H4 (cell line): ENCODE measurements at places on chromosomes 3 and 15. TPM values are rescaled to one million over a fixed set of nuclear protein-coding genes. Genes with fewer than 3 reads are reported as not detected.

DNA sequence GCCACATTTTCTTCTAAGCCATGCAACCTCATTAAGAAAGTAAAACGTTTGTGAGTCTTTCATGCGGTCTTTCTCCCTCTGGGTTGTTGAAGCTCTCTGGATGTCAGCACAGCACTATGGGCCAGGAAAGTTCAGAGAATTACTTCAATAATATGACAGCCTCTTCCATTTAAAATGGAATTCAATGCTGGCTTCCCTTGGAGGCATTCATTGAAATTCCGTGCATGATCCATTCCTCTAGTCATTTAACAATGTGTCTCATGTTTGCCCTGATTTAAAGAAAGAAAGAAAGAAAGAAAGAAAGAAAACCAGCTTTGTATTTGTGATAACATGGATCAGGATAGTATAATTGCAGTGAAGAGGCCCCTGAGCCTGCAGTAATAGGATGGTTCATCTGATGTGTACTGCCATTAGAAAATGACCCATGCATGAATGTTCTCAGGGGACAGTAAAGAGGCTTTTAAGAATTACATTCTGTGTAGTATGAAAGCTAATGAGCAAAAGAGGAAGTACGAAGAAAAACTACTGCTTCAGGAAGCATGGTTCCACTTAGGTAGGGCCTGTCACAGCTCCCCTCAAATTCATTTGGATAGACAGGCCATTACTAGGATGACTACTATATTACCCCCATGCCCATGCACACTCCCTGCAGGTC, 146.0 kb downstream of the ARPP21 start:
- DNase-seq: no peak

DNA sequence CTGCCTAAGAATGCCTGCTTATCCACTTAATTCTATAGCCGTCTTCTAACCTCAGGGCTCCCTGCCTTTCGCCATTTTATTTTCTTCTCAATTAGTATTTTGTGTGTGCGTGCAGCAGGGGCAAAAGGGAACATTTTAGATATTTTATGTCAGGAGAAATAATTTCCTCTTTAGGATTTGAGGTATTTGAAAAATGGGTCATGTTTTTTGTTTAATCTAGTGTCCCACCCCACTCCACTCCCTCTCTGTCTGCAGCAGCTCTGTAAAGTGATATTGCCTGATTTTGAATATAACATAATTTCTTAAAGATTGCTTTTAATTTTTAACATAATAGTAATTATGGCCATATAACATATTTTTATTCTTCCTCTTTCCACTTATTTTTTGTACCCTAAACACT, 593.2 kb upstream of the DPPA4 start:
- no peak for DNase-seq

DNA sequence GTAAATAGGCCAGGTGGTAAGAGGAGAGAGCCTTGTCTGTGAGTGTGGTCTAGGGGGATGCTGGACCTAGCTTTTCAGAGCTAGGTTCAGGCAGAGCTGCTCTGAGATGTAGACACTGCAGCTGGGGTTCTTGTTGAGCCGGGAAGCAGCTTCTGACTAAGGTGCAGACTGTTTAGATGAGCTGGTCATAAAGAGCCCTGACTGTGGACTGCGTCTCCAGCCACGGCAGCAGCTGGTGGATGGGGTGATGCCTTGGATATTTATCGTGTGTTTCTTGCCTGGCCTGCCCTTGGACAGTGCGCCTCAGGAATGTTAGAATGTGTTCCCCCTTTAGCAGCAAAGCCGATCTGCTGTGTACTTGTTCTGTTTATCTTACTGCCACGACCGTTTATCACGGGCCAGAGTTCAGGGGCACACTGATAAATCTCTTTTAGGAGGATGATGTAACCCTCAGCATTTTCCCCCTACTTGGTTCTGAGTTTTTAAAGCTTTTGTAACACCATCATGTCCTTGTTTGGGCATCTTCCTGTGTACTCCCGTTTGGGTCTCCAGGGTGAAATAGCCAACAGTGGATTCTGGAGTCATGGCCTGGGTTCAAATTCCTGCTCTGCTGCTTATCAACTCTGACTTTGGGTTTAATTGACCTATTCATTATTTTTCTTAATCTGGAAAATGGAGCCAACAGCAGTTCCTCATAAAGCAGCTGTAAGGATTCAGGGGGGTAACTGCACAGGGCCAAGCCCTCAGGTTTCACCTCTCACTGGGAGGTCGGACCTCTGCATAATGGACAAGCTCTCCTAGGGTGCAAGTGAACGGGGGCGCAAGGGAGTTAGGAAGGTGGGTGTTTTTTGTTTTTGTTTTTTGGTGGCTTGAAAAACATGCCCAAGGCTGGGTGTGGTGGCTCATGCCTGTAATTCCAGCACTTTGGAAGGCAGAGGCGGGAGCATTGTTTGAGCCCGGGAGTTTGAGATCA, 51.4 kb downstream of the FLNB start:
- peak; percentile 79 for DNase-seq

DNA sequence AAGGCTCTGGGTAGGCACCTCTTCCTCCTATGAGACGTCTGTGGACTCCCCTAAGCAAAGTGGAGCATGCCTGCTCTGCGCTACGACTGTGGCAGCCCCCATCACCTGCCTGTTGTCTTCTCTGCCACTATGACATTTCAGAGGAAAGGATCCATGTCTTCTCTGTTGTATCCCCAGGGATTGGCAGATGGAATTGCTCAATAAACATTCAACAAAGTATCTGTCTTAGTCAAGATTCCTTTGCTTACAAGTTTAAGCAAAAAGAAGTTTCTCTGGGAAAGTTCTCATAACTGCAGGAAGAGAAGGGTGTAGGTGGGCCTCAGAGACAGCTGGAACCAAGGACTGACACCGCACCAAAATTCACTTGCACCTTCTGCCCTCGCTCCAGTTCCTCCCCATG, 34.3 kb downstream of the AMOTL2 start:
- DNase-seq: no peak

DNA sequence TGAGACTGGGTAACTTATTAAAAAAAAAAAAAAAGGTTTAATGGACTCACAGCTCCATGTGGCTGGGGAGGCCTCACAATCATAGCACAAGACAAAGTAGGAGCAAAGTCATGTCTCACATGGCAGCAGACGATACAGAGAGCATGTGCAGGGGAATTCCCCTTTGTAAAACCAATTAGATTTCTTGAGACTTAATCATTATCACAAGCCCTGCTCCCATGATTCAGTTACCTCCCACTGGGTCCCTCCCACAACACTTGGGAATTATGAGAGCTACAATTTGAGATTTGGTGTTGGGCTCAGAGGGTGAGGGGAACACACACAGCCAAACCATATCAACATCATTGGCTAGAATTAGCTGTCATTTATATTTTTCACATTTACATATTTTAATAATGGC, 221.0 kb downstream of the RSRC1 start:
- DNase-seq: no peak

GRCh38 chr3:126498461-126498860, 19.1 kb downstream of the UROC1 start:
- DNase-seq: no peak

DNA sequence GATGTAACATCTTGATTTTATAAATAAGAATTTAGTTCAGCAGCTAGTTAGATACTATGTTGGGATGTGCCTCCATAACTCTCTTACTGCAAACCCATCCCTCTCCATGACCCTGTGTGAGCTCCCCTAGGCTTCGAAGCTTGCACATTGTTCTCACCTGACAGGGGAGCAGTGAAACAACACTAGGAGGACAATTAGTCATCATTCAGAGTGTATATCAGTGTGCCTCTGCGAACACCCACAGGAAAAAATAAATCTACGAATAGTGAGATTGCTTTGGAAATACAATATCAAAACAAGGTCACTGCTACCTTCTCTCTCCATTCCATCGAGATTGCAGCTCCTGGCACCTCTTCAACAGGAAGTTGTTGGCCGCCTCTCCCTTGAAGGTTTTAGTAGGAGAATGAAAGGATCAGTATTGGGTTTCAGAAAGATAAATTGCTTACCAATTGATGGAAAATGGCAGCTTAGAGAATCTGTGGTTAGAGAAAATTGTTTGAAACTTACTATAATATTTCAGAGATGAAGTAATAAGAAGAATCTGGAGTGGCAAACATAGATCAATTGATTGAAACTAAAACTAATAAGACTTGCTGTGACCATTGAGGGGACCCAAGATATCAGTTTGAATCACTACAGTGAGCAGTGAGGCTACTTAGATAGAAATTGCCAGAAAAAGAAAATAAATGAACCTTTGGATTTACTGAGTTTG, 103.2 kb downstream of the CHL1 start:
- DNase-seq: no peak

Gene DUOX2
- total RNA-seq: 0.04 TPM in 1 of 2 replicates, not detected in the other

Gene KLF13
- 12.0 and 20.8 TPM in 2 replicates for total RNA-seq

Gene PLS1
- 7.8 and 9.5 TPM in 2 replicates for total RNA-seq
